ENCODE measurements at places on chromosomes 16 and 17.

- DNase-seq = no peak
Observed at GRCh38 chr17:40850293-40850972, 16.6 kb downstream of the KRT12 start.

GRCh38 chr17:41792845-41793783 is 6.6 kb upstream of the JUP start:
- DNase-seq = no peak

- no peak for DNase-seq
Observed at GRCh38 chr16:23757116-23757515, 2.3 kb downstream of the CHP2 start.

- no peak for DNase-seq
Observed at GRCh38 chr16:31118223-31119155, 1.0 kb downstream of the KAT8 start.

DNA sequence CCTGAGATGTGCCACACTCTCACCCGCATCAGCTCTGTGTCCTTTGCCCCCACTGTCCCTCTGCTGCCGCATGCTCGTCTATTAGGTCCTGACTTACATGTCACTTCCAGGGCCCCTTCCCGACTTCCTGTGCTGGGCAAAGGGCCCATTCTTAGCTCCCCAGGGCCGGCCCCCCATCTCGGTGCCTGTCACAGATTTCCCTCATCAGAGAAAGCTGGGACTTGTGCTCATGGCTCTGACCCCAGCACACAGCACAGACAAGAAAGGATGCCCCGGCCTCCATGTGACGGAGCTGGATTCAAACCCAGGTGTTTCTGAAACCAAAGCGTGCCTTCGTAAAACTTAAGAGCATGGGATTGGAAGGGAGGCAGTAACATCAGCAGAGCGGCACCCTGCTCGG is 5.9 kb upstream of the MAPK7 start:
- DNase-seq = no peak

GRCh38 chr16:11253009-11253994 is 2.7 kb downstream of the SOCS1 start:
- no peak for DNase-seq

GRCh38 chr17:20105539-20106280 is 96.6 kb downstream of the SPECC1 start:
- no peak for DNase-seq

DNA sequence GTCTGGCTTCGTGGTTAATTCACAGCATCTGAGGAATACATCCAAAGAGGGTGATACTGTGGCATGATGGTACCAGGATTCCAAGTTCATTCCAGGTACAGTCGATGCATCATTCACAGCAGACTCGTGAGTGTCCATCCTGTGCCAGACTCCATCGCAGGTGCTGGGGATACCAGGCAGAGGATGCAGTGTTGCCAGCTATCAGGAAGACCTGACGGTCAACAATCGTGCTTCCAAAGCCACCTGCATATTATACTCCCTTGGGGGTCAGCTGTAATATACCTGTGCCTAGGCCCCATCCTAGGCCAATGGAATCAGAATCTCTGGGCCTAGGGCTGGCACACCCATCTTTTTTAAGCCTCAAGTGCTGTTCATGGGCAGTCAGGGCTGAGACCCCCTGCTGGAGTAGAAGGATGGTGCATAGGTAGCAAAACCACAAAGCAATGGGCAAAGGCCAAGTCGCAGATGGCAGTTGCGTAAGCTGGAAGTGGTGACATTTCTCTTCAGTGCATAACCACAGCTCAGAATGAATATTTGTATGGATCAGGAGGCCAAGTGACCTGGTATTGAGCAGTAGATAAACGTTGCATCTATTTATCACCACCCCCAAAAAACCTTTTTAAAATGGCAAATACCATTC is 42.9 kb upstream of the C16orf78 start:
- DNase-seq = no peak

DNA sequence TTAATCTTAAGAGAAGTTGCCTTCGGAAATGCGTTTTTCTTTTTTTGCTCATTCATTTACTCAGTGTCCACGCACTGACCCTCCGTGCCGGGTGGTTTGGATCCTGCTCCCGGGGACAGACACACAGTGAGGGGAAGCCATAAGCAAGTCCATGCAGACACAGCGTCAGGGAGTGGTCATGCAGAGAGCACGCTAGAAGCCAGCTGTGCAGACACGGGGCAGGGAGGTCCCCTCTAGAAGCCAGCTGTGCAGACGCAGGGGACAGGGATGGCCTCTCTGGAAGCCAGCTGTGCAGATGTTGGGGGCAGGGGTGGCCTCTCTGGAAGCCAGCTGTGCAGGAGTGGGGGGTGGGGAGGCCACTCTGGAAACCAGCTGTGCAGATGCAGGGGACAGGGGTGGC is 4.8 kb downstream of the GAA start:
- no peak for DNase-seq

- no peak for DNase-seq
Observed at GRCh38 chr16:85751698-85752501, 1.0 kb upstream of the C16orf74 start.

DNA sequence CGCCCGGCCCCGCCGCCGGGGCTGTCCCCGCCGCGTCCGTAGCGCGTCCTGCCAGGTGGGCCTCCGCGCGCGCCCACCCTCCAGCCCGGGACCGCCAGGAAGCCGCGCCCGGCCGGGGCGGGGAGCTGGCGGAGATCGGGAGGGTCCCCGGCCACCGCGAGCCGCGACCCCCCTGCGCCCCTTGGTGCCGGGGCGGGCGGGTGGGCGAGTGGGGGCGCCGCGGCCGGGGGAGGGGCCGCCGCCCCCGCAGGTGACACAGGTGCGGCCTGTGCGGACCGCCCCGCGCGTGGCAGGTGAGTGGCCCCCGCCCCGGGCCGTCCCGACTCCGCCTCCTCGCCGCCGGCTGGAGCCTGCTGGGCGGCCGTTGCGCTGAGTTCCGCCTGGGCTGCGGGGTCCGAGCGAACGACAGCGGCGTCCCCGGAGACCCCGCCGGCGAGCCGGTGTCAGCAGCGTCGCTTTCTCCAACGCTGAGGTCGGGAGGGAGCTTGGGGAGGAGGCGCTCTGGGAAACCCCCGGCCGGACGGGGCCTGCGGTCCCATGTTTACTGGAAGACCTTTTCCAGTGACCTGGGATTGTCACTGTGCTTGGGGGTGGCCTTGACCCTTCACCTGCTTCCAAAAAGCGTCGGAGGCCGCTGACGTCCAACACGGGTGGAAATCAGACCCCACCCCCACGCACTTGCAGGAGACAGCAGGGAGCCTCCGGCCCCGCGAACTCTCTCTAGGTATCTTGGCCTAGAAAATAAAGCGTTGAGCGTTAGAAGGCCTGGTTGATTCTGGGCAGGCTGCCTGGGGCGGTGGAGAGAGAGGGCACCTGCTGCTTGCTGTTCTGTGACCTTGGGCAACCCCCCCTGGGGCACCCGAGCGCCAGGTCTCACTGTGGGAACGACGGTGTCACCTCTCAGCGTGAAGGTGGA is 542 bp downstream of the KLHL36 start:
- no peak for DNase-seq

DNA sequence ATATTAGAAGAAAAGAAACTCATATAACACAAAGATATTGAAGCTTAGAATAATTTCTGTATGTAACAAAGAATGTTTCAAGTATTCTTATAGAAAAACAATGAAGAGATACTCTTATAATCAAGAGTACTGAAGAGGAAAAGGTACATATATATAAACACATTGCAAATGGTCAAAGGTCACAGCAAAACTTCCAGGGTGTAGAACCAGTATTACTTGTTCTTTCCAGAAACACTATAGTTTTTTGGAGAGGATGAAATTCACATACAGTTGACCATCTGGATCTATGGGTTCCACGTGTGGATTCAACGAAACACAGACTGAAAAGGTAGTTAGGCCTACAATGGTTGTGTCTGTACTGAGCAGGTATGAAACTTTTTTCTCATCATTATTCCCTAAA is 22.6 kb downstream of the PRPSAP1 start:
- DNase-seq = no peak

- no peak for DNase-seq
Observed at GRCh38 chr16:3952737-3953131, 72.2 kb upstream of the CREBBP start.

DNA sequence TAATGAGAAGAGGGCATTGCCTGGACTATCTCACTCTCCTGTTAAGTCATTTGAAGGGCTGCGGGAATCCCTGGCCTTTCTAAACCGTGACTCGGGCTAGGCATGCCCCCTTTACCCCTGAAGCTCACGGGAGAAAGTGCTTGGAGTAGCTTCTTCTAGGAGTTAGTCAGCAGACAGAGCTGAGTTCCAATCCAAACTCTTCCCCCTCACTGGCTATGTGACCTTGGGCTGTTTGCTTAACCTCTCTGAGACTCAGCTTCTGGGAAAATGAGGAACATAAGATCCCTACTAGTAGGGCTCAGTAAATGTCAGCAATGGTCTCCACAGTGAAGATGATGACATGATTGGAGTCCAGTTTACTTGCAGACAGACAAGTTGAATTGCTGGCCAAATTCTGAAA is 5.7 kb upstream of the B9D1 start:
- no peak for DNase-seq

- no peak for DNase-seq
Observed at GRCh38 chr16:56072096-56072495, 119.2 kb upstream of the GNAO1 start.

DNA sequence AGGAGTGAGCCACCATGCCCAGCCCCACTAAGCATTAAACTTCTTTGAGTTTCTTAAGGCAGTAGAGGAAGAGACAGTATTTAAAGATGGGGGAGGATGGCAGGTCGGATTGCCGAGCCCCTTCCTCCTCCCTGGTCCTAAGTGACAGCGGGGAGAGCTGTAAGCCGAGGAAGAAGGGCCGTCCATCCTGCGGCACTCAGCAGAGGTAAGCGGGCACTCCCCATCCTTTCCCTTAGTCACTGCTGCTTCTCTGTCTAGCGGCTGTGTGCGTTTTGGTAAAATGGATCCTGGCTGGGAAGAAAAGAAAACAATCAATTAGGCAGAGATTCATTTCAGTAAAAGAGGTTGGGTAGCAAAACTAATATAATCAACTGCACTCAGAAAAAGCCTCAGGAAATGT is 13.9 kb downstream of the DNAAF1 start:
- DNase-seq = no peak

All from cortex of kidney (tissue), 1 donor.